T1000 (cell line): ENCODE measurements at places on chromosomes 12 and 14.

GRCh38 chr12:97397008-97397407 is 65.6 kb upstream of the RMST start:
- no peak for DNase-seq

- no peak for DNase-seq
Measured at GRCh38 chr14:80212023-80212397, 706 bp upstream of the DIO2 start.

GRCh38 chr12:9334041-9334692 is 126.0 kb upstream of the PZP start:
- DNase-seq = peak; percentile 13

DNA sequence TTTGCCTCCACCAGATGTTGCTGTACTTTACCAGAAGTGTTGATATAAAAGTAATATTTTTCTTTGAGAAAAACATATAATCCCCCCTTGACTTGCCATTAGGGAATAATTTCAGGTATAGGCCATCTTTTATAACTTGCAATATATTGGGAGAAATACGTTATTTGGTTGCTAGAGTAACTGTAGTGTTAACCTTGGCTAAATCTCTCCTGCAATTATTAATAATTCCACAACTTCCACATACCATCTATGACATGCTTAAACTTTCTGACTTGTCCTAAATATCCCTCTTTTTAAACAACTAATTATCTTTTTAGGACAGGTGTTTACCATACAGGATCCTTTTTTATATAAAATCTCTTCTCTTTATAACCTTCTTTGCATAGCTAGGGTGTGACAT is 1048.2 kb downstream of the SLC16A7 start:
- no peak for DNase-seq

DNA sequence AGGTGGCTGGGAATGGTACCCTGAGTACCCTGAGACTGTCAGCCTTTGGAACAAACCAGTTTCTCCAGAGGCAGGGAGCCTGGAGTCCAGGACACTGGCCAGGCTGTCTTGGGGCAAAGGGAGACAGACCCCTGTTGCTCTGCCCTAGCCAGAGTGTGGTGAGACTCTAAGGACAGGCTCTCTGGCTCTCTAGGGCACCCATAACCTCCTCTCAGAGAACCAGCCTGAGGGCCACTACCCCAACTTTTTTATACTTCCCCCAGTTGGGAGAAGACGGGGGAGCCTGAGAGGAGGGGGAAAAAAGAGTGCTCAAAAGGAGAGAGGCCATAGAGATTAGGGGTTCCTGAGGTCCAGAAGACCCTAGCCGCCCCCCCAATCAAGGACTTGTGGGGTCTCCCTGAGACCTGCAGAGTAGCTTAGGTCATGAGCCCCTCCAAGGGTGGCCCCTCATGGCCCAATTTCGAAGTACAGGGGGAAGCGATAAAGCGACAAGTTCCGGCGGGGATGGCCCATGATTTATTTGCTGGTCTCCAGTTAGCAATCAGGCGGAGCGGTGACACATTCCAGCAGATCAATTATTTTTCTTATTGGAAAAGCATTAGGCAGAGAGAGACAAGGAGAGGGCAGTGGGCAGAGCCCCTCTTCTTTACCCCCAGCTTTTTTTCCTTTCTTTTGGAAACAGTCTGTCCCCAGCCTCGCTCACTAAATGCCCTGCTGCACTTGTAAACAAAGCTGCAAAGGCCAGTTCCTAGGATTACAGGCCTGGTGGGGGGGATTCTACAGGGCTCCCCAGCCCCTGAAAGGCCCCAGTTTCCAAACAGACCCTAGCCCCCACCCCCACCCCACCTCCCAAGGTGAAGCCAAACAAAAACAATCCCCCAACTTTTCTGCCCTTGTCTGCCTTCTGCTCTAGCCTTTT is 1.5 kb downstream of the HOXC8 start:
- DNase-seq = no peak

GRCh38 chr14:95156161-95157047 is 925 bp downstream of the DICER1 start:
- no peak for DNase-seq

GRCh38 chr14:75829316-75829715 is 152.5 kb downstream of the TGFB3 start:
- DNase-seq = no peak

DNA sequence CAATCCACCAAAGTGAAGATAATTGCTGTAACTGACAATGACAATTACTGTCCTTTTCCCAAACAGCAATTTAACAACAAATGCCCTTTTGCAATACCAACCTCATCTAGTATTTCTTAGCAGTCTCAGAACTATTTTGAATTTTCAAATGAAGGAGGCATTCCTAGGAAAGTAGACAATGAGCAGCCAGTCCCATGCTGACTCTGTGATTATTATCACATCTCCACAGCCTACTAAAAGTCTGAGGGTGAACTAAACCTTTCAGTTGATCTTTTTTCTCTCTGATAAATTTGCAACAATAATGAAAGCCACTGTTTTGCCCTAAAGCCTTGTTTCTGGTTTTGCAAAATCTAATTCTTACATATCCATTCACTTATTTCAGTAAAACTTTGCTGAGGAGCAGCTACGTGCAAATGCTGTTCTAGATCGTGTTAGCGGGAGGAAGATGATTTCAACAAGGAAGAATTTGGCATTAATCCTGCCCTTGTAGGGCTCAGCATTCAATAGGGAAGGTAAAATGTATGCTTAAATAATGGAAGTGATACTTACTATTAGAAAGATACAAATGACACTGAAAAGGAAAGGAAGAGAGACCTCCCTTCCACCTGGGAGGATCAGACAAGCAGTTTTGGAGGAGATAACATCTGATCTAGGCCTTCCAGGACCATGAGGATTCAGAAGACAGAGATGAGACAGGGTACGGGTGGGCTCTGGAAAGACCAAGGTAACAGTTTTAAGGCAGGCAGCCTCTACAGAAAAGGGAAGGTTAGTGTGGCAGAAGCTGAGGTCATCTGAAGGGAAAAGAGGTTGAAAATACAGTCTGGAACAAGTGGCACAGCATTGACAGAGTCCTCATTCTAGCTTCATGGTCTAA is 47.4 kb downstream of the SLC38A1 start:
- no peak for DNase-seq

- DNase-seq = peak; percentile 12
Measured at GRCh38 chr12:125029761-125030358, 35.4 kb upstream of the AACS start.
